T follicular helper cell (primary cell): ENCODE measurements at places on chromosomes 12 and 14.

GRCh38 chr12:10700581-10700980 is 22.5 kb downstream of the YBX3 start:
- no peak for DNase-seq

- DNase-seq = no peak
Measured at GRCh38 chr12:124498275-124499189, 68.9 kb downstream of the NCOR2 start.

GRCh38 chr12:4009979-4010704 is 136.9 kb upstream of the PARP11 start:
- DNase-seq = no peak

DNA sequence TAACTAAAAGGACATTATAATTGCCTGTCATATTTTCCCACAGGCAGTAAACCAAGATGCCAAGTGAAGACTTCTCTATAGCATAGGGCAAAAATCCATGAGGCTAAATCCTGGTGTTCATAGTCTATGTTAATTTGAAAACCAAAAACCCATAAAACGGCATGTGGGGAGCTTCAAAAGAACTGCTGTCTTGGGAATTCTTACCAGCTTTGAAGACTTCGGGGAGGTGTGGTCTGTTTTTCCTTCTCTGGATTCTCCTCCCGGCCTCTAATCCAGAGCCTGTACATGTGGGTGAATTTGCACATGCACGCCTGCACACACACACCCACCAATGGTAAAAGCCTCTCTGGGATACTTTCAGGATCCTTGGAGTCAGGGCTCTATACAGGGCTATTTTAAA is 61.9 kb upstream of the IFNG-AS1 start:
- DNase-seq = no peak

DNA sequence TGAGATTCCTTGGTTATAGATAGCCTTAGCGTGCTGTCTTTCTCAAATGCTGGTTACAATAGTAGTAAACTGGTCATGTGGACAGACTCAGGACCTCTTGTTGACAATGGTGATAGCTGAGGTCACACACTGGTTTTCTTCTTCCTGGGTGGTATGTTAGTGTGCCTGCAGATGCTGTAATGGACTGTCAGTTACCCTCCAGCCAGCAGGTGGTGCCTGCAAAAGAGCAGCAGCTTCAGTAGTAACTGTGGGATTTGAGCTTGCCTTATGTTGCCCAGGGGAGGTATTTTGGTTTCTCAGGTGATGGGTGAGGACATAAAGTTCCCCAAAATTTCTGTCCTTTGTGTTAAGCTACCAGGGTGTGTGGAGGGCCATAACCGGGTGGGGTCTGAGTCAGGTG is 33.7 kb upstream of the SCAF11 start:
- DNase-seq = no peak

- no peak for DNase-seq
Measured at GRCh38 chr12:104223712-104224111, 8.1 kb downstream of the TXNRD1 start.

- DNase-seq = no peak
Measured at GRCh38 chr12:53145383-53146260, 34.9 kb upstream of the ZNF740 start.

DNA sequence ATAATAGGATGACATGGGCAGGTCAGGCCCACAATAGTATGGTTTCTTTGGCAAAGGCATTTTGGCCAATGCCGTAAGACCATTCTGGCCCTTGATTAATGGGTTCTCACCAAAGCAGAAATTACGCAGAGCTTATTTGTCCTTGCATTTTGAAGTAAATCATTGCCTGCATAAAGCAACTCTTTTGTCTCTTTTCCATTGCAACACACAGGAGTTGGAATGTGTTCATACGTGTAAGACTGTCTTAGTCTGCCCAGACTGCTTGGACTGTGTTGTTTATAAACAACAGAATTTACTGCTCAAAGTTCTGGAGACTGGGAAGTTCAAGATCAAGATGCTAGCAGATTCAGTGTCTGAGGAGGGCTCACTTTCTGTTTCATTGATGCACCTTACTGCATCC is 102.8 kb upstream of the NPAS3 start:
- DNase-seq = no peak

DNA sequence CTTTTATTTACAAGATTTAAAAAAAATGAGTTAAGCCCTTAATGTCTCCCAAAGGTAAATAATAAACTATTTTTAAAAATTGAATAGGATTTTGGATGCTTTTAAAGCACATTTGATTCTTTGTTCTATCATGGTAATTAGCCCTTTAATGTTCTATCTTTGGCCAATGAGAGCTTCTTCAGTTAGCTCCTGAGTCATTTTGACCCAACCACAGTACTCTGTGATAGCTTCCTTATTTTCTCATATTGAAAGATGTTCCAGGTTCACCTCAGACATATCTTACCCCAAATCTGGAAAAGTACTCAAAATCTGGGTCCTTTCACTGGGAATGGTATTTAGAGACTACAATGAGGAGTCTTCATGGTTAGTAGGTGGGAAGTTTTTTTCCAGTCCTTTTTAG is 98.0 kb downstream of the MYRFL start:
- no peak for DNase-seq

DNA sequence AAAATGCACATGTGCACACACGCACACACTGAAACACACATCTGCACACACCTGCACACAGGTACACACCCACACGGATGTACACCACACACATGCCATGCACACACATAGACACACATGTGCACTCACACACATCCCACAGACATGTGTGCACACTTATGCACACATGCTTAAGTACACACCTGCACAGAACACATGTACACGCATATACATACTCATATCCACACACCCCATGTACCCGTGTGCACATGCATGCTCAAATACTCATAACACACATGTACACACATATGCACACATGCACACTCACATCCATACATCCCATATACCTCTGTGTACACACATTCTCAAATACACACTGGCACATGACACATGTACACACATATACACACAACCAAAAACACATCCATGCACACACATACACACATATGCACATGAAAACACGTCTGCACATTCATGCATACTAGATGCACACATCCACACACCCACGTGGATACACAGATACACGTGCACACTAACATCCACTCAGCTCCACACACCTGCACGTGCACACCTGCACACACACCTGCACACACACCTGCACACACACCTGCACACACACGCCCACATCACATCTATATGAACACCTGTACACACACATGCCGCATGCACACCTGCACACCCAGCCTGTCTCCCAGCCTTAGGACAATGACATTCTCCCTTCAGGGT is 336.7 kb downstream of the ADGRD1 start:
- no peak for DNase-seq

DNA sequence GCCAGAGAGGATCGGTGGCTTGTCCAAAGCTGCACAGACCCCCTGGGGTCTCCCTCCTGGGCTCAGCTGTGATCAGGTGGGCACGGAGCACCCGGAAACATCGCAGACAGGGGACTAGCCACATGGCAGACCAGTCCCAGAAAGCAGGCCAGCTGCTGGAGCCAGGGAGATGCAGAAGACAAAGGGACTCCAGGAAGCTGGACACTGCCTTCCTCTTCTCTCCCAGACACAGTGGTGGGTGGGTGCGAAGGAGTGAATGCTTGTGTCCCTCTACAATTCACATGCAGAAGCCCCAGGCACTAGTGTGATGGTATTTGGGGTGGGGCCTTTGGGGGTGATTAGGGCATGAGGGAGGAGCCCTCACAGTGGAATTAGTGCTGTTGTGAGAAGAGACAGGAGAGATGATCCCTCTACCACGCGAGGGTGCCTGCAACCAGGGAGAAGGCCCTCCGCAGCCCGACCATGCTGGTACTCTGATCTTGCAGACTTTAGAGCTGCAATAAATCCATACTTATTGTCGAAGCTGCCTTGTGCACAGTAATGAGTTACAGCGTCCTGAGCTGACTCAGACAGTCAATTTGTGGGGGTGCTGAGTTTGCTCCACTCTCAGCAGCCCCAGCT is 95.2 kb downstream of the CALM1 start:
- no peak for DNase-seq

DNA sequence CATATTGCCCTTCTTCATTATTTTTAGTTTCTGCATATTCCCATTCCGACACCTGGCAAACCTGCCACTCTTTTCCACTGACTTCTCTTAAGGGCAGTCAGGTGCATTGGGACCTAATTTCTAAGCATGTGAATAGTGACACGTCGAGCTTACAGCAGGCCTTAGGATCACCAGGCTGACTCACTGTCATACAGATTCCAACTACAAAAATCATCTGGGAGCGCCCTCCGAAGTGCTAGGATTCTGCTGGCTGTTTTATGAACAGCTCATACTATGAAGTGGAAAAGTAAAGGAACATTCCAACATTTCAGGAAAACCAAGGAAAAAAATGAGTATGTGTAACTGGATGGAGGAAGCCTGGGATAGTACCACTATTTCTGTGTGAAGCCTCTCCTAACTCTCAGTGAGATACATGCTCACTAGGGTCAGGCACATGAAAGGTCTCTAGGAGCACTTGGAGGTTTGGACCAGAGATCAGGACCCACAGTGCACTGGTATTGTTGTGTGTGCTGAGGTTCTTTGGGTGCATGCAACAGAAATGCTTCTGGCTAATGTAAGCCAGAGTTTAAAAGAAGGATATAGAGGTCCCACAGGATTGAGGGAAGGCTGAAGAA is 257.4 kb downstream of the ZFP36L1 start:
- no peak for DNase-seq

DNA sequence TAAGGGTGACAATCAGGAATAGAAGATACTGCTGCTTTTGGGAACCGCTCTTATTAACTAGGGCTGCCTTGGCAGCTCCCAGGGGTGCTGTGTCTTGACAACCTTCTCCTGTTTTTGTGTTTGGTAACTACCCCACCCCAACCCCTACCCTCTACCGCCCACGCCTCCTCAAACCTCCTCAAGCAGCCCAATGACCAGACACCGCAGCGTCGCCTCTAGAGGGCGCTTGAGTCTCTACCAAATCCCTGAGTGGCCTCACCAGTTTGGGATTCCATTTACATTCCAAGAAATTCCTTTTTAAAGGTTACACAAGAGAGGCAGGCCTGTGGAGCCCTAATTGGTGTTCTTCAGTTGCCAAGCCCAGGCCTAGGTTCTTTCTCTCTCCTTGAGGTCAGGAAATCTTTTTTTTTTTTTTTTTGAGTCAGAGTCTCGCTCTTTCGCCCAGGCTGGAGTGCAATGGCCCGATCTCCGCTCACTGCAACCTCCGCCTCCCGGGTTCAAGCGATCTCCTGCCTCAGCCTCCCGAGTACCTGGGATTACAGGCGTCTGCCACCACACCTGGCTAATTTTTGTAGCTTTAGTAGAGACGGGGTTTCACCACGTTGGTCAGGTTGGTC is 72.4 kb upstream of the USP44 start:
- DNase-seq = no peak
